Large intestine (tissue), 12 donors: ENCODE measurements at places on chromosomes 13 and 19.
A peak's percentile ranks its signal among the peaks of the same experiment; 100 is the strongest.

DNA sequence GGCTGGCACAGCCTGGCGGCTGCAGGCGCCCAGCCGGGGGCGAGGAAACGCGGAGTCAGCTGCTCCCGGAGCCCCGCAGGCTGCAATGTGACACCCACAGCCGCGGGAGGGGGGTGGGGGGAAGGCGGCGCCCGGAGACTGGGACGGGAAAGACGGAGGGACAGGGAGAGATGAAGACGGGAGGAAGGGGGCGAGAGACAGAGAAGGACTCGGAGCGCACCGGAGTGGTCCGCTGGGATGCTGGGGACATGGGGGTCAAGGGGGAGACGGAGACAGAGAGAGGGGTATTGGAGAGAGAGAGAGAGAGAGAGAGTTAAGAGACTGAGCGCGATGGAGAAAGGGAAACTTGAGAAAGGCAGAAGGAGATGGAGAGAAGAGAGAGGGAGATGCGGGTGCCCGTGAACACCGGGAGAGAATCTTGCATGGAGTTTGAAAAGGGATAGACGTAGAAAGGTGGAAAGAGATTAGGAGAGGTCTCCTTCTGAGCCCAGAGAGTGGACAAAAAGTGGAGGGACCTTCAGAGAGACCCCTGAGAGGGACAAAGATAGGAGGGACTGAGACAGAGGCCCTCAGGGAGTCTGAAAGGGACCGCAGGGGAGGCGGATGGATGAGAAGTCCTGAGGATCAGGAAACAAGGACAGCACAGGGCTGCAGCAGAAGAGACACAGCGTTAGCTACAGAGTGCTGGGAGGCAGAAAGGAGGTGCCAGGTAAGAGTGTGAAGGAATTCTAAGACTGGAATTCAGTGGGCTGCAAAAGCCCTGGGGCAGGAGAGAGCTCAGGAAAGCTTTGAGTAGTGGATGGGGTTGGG, 1.0 kb downstream of the SCN1B start:
- DNase-seq: peak; percentile 31
- peaks cover 18% of the 10 kb centered on the region for H3K36me3 ChIP-seq
- H3K27ac ChIP-seq: no peak overlapping the region
- peak overlapping the region; percentile 1 for H3K4me3 ChIP-seq
- peaks cover 33% of the 10 kb centered on the region for H3K27me3 ChIP-seq
- H3K4me1 ChIP-seq: no peaks in the 10 kb centered on the region

- H3K4me3 ChIP-seq: no peak overlapping the region
- H3K27ac ChIP-seq: no peak overlapping the region
- no peaks in the 10 kb centered on the region for H3K27me3 ChIP-seq
- H3K36me3 ChIP-seq: peaks cover 60% of the 10 kb centered on the region
- H3K4me1 ChIP-seq: no peaks in the 10 kb centered on the region
These were observed 109.3 kb downstream of the KDM4B start for GRCh38 chr19:5078182-5078581.

DNA sequence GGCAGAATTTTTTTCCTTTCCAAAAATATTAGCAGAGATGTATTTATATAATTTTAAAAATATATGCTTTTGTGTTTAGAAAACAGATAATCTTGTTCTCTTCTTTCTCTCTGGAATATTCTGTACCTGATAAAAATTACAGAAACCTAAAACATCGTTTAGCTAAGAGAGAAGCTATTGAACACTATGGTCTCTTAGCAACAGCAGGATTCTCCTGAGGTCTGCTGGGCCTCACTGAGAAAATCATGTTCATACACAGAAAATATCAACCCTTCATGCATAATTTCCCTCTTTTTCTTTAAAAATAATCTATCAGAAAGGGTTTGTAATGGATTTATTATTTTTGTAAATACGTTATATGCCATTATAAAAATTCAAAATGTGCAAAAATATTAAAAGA, 242.2 kb downstream of the DCLK1 start:
- H3K36me3 ChIP-seq: no peaks in the 10 kb centered on the region
- no peaks in the 10 kb centered on the region for H3K27me3 ChIP-seq
- no peak overlapping the region for H3K27ac ChIP-seq
- no peak for DNase-seq

- no peaks in the 10 kb centered on the region for H3K36me3 ChIP-seq
- peaks cover 1% of the 10 kb centered on the region for H3K4me1 ChIP-seq
- H3K4me3 ChIP-seq: no peak overlapping the region
- H3K27ac ChIP-seq: no peak overlapping the region
These were observed 324.9 kb downstream of the FOXO1 start for GRCh38 chr13:40341501-40341900.

DNA sequence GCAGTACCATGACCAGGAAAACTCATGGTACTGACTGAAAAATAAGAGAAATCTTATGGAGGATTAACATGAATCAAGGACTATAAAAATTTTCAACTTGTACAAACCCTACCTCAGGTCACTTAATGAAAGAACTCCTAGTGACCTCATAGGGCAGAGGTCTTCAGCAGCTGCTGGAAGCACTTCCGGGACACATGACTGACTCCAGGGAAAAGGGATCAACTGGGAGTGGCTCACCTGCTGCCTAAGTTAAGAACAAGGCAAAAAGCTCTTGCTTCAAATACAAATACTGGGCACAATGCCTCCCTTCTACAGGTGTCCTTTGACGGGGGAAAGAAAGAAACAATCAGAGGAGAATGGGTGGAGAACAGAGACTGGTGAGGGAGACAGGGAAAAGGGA, 18.6 kb downstream of the DOCK9 start:
- peaks cover 5% of the 10 kb centered on the region for H3K4me1 ChIP-seq
- H3K27me3 ChIP-seq: no peaks in the 10 kb centered on the region
- H3K27ac ChIP-seq: no peak overlapping the region
- H3K36me3 ChIP-seq: no peaks in the 10 kb centered on the region
- peak; percentile 61 for DNase-seq

- H3K27me3 ChIP-seq: no peaks in the 10 kb centered on the region
- no peak overlapping the region for H3K27ac ChIP-seq
- H3K4me3 ChIP-seq: no peak overlapping the region
- H3K4me1 ChIP-seq: peaks cover 3% of the 10 kb centered on the region
These were observed 7.5 kb upstream of the TM6SF2 start for GRCh38 chr19:19280561-19280960.

GRCh38 chr13:51525567-51526167, 58.6 kb upstream of the WDFY2 start:
- no peaks in the 10 kb centered on the region for H3K4me1 ChIP-seq
- no peak overlapping the region for H3K27ac ChIP-seq
- no peak for DNase-seq

DNA sequence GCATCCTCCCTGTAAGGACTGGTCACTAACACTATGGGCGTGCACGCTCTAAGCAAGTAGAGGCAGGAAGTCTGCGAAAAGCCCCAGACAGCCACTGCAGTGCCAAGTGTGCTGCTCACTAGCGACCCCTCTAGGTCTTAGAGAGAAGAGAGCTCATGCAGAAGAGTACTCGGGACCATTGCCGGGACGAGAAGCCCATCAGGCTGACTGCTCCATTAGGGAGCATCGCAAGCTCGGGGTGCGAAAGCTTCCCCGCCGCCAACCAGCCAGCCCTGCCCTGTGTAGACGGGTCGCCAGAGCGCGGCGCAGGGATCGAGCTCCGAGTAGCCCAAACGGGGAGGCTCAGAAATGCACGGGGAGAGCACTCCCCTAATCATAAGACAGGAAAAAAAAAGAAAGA, 16.6 kb downstream of the POU4F1 start:
- H3K36me3 ChIP-seq: no peaks in the 10 kb centered on the region
- H3K27me3 ChIP-seq: peaks cover 54% of the 10 kb centered on the region
- no peak for DNase-seq
- no peak overlapping the region for H3K4me3 ChIP-seq
- no peaks in the 10 kb centered on the region for H3K4me1 ChIP-seq
- no peak overlapping the region for H3K27ac ChIP-seq

- H3K4me3 ChIP-seq: no peak overlapping the region
- H3K27me3 ChIP-seq: no peaks in the 10 kb centered on the region
- peaks cover 12% of the 10 kb centered on the region for H3K4me1 ChIP-seq
- DNase-seq: peak; percentile 88
- peak overlapping the region; percentile 68 for H3K27ac ChIP-seq
These were observed 19.2 kb downstream of the RCN3 start for GRCh38 chr19:49546825-49547565.

GRCh38 chr19:10183926-10184325, 10.8 kb downstream of the DNMT1 start:
- H3K36me3 ChIP-seq: peaks cover 40% of the 10 kb centered on the region
- no peak overlapping the region for H3K4me3 ChIP-seq
- H3K4me1 ChIP-seq: no peaks in the 10 kb centered on the region
- H3K27ac ChIP-seq: no peak overlapping the region
- H3K27me3 ChIP-seq: no peaks in the 10 kb centered on the region
- DNase-seq: no peak

DNA sequence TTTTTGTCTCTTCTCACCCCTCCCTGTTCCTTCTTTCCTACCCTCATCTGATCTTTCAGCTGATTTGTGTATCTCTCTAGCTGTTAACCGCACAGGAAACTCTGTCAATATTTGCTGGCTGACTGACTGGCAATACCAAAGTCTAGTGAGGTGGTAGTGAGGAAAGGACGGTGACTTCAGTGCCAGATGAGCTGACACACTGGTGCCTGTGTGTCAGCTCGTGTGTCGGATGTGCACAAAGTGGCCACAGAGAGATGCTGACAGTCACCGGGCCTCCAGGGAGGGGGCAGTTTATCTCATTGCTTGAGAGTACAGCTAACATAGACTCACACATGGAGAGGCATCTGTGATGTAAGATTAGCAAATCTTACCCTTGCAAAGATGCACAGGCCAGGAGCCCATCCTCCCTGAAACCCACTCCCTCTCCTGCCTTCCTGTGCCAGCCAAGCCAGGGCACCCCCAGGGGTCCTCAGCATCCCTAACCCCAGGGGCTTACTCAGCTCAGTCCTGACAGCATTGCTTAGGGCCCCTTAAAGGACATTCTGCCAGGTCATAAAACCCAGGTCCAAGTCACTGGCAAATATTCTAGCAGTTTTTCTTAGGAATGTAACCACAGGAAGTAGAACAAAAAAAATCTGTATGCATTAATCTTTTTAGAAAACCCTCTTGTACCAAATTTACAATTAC, 80.2 kb downstream of the SHISA2 start:
- H3K36me3 ChIP-seq: no peaks in the 10 kb centered on the region
- H3K4me1 ChIP-seq: no peaks in the 10 kb centered on the region
- H3K27ac ChIP-seq: no peak overlapping the region
- no peak overlapping the region for H3K4me3 ChIP-seq
- H3K27me3 ChIP-seq: peaks cover 23% of the 10 kb centered on the region

DNA sequence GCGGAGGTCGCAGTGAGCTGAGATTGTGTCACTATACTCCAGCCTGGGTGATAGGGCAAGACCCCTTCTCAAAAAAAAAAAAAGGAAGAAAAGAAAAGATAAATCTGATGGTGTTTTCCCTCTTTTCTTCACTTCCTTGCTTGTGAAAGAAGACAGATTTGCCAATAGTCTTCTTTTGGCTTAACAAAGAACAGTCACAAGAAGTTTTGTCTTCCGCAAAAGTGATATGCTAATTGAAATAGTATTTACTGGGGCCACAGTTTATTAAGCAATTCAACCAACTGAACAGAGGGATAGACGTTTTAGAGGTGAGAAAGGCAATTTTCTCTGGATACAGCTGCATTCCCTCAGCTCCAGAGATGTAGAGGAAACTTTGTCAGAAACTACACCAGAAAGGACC, 22.9 kb upstream of the PLAUR start:
- peaks cover 9% of the 10 kb centered on the region for H3K27me3 ChIP-seq
- no peak overlapping the region for H3K4me3 ChIP-seq
- H3K4me1 ChIP-seq: no peaks in the 10 kb centered on the region
- H3K36me3 ChIP-seq: no peaks in the 10 kb centered on the region
- DNase-seq: no peak

GRCh38 chr19:46383171-46383815, 30.1 kb downstream of the CCDC8 start:
- H3K4me1 ChIP-seq: no peaks in the 10 kb centered on the region
- DNase-seq: no peak
- H3K27me3 ChIP-seq: no peaks in the 10 kb centered on the region
- H3K27ac ChIP-seq: no peak overlapping the region
- H3K36me3 ChIP-seq: peaks cover 78% of the 10 kb centered on the region
- no peak overlapping the region for H3K4me3 ChIP-seq

GRCh38 chr13:100710176-100710575, 35.6 kb upstream of the TMTC4 start:
- H3K4me1 ChIP-seq: no peaks in the 10 kb centered on the region
- DNase-seq: no peak
- H3K27ac ChIP-seq: no peak overlapping the region
- no peaks in the 10 kb centered on the region for H3K27me3 ChIP-seq
- no peak overlapping the region for H3K4me3 ChIP-seq

DNA sequence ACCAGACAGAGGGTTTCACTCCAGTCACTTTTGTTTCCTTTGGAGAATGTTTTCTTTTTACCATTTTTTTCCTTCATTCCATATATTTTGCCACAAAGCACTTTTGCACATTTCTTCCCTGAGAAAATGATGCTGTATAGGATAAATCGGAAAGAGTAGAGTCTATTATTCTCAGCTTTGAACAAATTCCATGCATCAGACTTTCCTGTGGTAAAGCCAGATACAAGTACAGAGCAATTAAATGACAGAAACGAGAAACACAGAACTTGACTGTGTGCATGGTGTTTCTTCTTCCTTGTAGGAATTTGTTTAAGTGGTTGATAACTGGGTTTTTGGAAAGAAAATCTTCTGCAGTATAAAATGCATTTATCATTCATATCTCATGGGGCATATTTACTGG, 107.4 kb upstream of the CSNK1A1L start:
- no peaks in the 10 kb centered on the region for H3K27me3 ChIP-seq
- DNase-seq: no peak
- no peaks in the 10 kb centered on the region for H3K36me3 ChIP-seq
- H3K4me3 ChIP-seq: no peak overlapping the region
- H3K4me1 ChIP-seq: no peaks in the 10 kb centered on the region

DNA sequence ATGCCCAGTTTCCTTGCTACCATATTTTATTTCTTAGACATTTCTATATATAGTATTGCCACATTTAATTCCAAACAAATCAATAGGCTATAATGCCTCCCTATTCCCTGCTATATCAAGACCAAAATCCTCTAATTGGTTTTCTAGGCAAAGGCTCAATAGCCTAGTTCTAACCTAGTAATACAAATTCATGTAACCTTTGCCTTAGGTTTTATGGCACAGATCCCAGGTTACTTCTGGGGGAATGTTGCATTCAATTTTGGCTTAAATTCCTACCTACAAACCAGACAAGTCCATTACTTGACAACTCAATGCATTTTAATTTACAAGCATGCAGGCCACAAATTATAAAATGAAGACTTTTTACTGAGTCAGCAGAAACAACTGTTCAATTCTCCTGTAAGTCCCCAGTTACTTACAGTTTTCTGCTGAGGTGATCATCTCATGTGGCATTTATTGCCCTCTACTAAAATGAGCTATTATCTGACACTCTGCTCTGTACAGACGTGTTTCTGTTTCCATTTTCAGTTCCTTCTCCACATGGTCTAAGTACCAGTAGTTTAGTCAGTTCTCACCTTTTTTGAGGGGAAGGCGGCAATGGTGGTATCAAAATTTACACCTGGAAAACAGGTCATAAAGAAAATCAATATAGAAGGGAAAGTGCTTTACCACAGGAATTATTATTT, 11.7 kb downstream of the KCNRG start:
- H3K4me1 ChIP-seq: no peaks in the 10 kb centered on the region
- peak; percentile 47 for DNase-seq
- H3K27ac ChIP-seq: peak overlapping the region; percentile 35
- H3K4me3 ChIP-seq: no peak overlapping the region
